ENCODE measurements at places on chromosomes 7 and 10. TPM values are rescaled to one million over a fixed set of nuclear protein-coding genes. Genes with fewer than 3 reads are reported as not detected.

The ANKMY2 gene
- total RNA-seq: 13.2 TPM

The CHRM2 gene
- total RNA-seq: not detected

The ELAPOR2 gene
- 1.9 TPM for total RNA-seq

The OPALIN gene
- not detected for total RNA-seq

The MBL2 gene
- total RNA-seq: not detected

The GSAP gene
- total RNA-seq: 3.0 TPM

The DNAH11 gene
- total RNA-seq: 2.8 TPM

The ZNF655 gene
- total RNA-seq: 31.5 TPM

The GRM3 gene
- total RNA-seq: not detected

The ADCK2 gene
- 32.3 TPM for total RNA-seq

The NANOS1 gene
- 3.9 TPM for total RNA-seq

The DENND2A gene
- total RNA-seq: 27.6 TPM

The UBE2D4 gene
- total RNA-seq: 26.7 TPM

The HTR5A gene
- total RNA-seq: not detected

The BLNK gene
- 0.12 TPM for total RNA-seq

The GPRIN2 gene
- 9.1 TPM for total RNA-seq

The GSTO2 gene
- total RNA-seq: 9.5 TPM

The HOXA13 gene
- not detected for total RNA-seq

The SLC29A4 gene
- 8.2 TPM for total RNA-seq

The XPNPEP1 gene
- 98.1 TPM for total RNA-seq

The POLR1F gene
- 28.1 TPM for total RNA-seq

The RSPH10B gene
- total RNA-seq: 0.23 TPM

The ABCC2 gene
- total RNA-seq: 0.17 TPM

The OR13A1 gene
- not detected for total RNA-seq

The NPC1L1 gene
- 0.23 TPM for total RNA-seq

The TDRD1 gene
- not detected for total RNA-seq

The SH2D4B gene
- not detected for total RNA-seq

All from epithelial cell of proximal tubule (primary cell).